Activated T-cell treated with anti-CD3 and anti-CD28 coated beads for 24 hours (primary cell): ENCODE measurements at places on chromosomes 1 and 21.

GRCh38 chr21:17866590-17866989 lies 47.4 kb upstream of the C21orf91 start:
- DNase-seq = no peak

DNA sequence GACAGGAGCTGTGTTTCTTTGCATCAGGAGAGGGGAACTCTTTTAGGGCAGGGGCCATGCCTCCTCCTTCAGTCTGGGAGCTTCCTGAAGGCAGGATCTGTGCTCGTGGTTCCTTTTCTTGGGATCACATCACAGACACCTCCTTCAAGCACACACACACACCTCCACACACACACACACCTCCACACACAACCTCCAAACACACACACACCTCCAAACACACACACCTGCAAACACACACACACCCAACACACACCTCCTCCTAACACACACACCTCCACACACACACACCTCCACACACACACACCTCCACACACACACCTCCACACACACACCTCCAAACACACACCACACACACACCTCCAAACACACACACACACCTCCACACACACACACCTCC lies 10.5 kb downstream of the LGR6 start:
- DNase-seq = no peak

DNA sequence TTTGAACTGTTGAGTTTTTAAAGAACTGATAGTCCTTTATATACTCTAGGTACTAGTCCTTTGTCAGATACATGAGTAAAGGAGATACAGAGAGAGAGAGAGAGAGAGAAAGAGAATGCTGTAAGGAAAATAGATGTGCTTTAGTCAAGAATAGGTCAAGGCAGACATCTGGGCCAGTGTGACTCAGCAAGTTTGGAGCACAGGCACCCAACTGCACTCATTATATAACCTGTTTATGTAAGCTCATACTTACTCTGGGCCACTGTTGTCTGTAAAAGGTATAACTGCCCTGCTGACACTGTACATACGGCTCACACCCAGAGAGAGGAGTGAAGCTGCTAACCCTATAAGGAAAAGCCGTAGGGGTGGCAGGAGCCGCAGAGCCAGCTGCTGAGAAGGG lies 32.2 kb upstream of the AKT3 start:
- DNase-seq = no peak

DNA sequence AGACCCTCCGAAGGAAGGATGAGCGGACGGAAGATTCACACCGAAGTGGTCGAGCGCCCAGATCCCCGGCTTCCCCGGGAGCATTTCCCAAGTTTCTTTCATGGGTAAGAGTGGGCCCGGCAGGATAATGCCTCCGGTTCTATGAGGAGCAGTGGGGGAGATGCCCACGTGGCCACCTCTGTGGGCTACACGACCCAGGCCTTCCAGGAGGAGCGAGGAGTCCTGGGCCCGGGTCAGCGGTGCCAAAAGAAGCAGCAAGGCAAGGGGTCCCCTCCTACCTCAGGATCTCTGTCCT lies 7.9 kb upstream of the NBPF11 start:
- DNase-seq = no peak

DNA sequence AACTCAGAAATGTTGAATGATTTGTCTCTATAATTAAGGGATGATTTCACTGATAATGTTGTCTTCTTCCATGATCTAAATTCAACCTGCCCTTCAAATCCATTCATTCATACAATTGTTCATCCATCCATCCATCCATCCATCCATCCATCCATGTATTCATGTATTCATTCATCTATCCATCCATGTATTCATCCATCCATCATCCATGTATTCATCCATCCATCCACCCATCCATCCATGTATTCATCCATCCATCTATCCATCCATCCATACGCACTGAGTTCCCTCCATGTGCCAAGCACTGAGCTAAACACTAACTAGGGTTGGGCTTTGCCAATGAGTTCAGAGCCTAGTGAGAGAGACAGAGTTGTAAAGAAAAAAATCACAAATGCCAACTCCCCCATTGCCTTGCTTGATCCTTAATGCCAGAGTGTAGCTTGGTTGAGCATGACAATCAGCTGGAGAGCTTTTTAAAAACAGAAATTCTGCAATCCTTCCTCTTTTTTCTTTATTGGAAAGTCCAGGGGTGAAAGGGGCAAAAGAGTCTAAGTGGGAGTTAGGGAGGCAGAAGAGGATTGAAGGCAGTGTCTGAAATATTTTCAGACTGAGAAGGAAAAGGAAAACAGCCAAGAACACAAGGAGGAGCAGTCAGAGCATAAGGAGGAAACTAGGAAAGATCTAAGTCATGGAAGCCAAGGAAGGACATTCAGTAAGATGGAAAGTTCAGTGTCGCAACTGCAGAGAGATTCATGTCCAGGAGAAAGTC lies 92.4 kb upstream of the ERG start:
- DNase-seq = no peak

GRCh38 chr1:231629132-231629531 lies 2.5 kb downstream of the DISC1 start:
- no peak for DNase-seq

- no peak for DNase-seq
These were observed 7.7 kb downstream of the PRAMEF1 start for GRCh38 chr1:12798911-12799310.

GRCh38 chr1:157114183-157115121 lies 14.8 kb upstream of the ETV3L start:
- no peak for DNase-seq

GRCh38 chr1:198598796-198599321 lies 40.0 kb upstream of the PTPRC start:
- no peak for DNase-seq

GRCh38 chr21:27681038-27681437 lies 714.1 kb upstream of the ADAMTS5 start:
- DNase-seq = no peak

GRCh38 chr1:241482761-241483250 lies 36.7 kb downstream of the FH start:
- DNase-seq = no peak

- no peak for DNase-seq
These were observed 20.7 kb downstream of the F5 start for GRCh38 chr1:169565335-169566271.
